ENCODE measurements at places on chromosomes 12 and 14.

GRCh38 chr12:116929885-116930284 lies 19.1 kb downstream of the FBXW8 start:
- no peak for DNase-seq

GRCh38 chr12:82434392-82434911 lies 76.1 kb downstream of the METTL25 start:
- DNase-seq: no peak

DNA sequence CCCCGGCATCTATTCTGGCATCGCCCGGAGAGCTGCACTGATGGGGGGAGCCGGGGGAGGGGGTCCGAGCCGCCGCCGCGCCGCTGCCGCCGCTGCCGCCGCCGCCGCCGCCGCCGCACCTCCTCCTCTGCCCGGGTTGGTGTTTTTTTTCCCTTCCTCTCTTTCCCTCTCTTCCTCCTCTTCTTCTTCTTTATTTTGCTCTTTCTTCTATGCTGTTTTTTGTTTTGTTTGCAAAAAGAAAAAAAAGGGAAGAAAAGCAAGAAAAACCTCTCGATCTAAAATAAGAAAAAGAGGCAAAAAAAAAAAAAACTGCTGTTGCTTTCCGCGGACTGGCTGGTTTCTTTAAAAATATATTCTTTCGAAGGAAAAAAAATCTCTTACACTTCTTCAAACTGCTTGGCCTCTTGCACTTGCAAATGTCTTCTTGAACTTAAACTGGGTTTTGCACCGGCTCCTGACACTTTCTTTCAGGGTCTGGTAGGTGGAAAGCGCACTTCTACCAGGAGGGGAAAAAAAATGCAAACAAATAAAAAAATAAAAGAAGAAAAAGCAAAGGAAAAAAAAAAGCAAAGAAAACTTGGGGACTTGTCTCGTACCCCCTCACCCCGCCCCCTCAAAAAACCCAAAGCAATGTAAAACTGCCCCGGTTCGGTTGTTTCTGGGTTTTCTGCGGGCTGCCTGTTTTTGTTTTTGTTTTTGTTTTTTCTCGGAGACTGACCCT lies 616 bp downstream of the BCL11B start:
- no peak for DNase-seq

- DNase-seq: no peak
Measured at GRCh38 chr12:108815875-108816594, 41.3 kb downstream of the SSH1 start.

Data from nucleus accumbens (tissue), 56 donors.